ENCODE measurements at places on chromosomes 11 and 22.

GRCh38 chr11:72191961-72192381, at the start of gene FOLR1:
FOLR1 (plus strand) TSS chr11:72192140; CDS start chr11:72192174, 34 bp downstream.
- no peak for DNase-seq

GRCh38 chr11:46160100-46160499, 38.8 kb upstream of the PHF21A start:
- DNase-seq: no peak

DNA sequence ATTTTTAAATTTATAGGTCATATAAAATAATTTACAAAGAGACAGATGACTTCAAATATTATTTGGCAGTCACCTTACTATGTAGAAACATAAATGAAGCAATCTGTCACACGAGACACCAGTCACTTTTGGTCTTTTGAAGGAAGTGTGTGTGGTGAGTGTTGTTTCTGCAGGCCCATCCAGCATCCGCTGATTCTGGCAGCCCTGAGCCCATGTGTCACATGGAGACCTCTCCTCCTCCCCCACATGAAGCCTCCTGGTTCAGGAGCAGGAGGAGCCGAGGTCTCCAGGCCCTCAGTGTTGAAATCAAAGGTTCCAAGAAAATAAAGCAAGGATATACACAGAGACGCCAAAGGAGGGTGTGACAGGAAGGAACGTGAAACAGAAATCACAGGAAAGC, 60.1 kb downstream of the ARFGAP3 start:
- no peak for DNase-seq

GRCh38 chr11:86987679-86988078, 32.5 kb upstream of the FZD4 start:
- no peak for DNase-seq

DNA sequence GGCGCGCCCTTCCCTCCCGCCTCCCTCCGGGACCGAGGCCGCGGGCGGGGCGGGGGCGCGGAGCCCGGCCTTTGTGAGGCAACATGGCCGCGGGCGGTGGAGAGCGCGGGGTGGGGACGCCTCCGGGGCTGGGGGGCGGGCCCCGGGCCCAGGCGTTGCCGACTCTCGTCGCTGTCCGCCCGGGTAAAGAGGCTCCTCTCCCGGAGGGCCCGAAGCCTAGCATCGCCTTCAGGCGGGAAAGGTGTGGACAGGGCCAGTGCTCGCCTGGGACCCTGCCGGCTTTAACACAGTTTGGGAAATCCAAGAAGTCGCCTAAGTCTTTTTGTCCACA, 369 bp downstream of the DGCR8 start:
- DNase-seq: peak; percentile 60

DNA sequence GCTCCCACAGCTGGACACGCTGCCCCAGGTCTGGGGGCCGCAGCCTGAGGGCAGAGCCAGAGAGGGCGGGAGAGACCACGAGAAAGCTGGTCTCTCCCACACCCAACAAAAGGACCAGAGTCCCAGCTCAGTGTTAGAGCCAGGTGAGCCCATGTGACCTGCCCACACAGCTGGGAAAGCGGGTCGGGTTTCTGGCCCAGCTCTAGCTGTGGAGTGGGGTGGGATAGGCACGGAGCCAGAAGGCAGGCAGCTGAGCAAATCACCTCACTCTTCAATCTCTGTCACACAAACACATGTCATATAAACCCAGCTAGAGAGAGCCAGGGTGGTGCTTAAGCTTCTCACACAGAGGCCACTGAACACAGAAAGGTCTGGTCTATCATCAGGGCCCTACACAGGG, 7.8 kb upstream of the EIF3D start:
- no peak for DNase-seq

DNA sequence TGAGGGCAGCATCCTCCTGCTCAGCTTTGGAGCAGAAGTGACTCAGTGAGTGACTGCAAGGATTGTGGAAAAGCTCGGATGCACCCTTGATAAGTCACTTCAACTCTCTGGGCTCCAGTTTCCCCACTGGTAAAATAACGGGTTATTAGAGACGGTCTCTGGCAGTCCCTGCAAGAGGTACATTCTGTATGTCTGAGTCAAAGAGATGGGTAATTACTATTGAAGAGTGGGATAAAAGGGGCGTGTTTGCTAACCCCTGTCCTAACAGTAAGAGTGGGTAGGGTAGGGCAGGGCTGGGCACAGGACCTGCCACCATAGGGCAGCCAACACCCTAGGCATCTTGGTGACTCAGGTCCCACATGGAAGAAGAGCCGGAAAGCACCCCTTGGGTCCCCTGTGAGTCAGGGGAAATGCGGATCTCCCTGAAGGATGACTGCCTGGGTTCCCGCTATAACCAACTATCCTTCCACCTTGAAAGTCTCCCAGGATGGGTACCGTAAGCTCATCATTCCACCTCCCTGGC, 7.3 kb upstream of the AHNAK start:
- DNase-seq: no peak

- DNase-seq: no peak
These were observed 80.3 kb upstream of the SHISAL1 start for GRCh38 chr22:44393066-44393465.

Data from activated CD8-positive, alpha-beta memory T cell treated with anti-CD3 and anti-CD28 coated beads for 1 hour (primary cell).